ENCODE measurements at places on chromosomes 4 and X.

DNA sequence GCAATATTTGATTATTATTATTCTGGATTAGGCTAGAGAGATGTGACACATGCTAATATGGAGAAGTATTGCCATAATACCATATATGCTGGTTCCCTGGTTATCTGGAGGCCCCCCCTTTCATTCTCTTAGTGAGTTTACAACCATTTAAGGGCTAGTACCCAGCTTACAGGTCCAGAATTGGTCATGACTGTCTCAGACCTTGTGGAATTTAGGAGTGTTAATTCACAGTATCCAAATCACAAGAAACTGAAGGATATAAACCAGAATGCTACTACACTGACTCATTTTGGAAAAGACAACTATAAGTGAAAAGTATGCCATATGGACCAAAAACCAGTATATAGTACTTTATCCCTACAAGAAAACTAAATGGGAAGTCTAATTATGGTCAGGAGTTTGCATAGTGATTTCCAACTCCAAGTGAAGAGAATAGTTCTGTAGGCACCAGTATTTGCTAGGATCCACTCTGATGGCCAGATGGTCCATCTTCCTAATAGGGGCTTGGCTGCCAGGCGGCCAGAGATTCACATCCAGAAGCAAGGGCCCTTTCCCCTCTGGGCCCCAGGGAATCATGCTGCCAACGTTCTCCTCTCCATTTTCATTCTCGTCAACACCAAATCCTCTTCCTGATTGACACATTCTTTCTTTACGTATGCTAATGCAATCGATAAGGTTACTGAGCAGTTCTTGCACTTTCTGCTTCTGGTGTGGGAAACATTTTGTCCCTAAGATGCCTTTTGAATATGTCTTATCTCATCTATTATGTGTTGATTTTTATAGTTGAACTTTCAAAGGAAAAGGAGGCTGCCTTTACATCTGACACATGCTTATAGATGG, 123.6 kb downstream of the SHROOM3 start:
- DNase-seq: no peak

- no peak for DNase-seq
Measured at GRCh38 chrX:117274965-117275364, 812.2 kb upstream of the CT83 start.

GRCh38 chrX:139640259-139640658, 67.7 kb downstream of the MCF2 start:
- DNase-seq: no peak

DNA sequence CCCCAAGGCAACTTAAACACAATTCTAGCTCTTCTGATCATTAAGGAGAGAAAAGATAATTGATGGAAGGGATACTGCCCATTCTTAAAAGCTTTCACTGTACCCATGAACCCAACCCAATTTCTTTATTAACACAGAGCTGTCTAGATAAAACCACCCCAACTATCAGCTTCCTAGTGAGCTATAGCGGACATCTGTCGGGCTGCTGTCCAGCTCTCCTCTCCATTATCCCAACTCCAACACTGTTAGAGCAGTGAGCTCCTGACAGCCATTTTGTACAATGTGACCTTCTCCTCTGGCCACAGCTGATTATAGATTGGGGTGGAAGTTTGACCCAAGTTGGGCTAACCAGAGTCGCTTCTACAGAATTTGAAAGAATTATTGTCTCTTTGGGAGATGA, 66.1 kb downstream of the HADH start:
- no peak for DNase-seq

- DNase-seq: no peak
Measured at GRCh38 chr4:80226094-80226493, 28.8 kb downstream of the PRDM8 start.

GRCh38 chr4:2927696-2928075, 35.5 kb downstream of the NOP14 start:
- no peak for DNase-seq

- DNase-seq: no peak
Measured at GRCh38 chrX:79412972-79413371, 45.8 kb upstream of the ITM2A start.

DNA sequence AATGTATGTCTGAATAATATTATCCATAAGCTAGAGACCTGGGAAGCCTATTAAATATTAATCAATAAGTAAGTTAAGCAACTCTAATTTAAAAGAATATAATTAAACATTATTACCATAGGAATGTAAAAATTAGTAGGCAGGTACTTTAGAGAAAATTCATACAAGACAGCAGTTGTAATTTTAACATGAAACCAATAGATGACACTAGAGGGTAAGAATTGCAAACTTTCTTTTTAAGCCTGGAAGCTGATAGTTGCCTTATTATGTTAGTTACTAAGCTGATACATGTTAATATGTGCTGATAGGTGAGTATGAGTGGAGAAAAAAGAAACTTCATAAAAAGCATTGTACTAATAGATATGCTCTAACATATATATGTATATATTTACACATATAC, 1157.4 kb downstream of the FAM133A start:
- DNase-seq: no peak

GRCh38 chrX:131778269-131779218, 234.7 kb downstream of the OR13H1 start:
- no peak for DNase-seq

GRCh38 chrX:133640161-133641015, 225.1 kb upstream of the GPC4 start:
- DNase-seq: no peak

- DNase-seq: no peak
Measured at GRCh38 chr4:45345558-45345957, 619.2 kb upstream of the GNPDA2 start.

DNA sequence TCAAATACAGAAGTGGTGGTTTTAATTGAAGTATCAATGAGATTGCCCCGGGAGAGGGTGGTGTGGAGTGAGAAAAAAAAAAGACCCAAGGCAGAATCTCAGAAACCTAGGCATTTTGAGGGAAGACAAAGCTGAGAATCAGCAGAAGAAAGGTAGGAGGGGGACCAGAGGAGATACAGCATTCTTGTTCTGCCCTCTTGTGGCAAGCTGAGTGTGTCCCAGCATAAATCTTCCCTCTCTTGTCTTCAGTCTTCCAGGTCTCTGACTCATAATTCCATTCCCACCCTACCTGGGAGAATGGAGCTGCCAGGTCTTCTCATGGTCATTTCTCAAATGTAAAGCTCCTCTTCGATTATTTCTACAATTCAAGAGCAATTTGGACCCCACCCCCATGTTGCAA, 32.7 kb upstream of the MAGED1 start:
- no peak for DNase-seq

DNA sequence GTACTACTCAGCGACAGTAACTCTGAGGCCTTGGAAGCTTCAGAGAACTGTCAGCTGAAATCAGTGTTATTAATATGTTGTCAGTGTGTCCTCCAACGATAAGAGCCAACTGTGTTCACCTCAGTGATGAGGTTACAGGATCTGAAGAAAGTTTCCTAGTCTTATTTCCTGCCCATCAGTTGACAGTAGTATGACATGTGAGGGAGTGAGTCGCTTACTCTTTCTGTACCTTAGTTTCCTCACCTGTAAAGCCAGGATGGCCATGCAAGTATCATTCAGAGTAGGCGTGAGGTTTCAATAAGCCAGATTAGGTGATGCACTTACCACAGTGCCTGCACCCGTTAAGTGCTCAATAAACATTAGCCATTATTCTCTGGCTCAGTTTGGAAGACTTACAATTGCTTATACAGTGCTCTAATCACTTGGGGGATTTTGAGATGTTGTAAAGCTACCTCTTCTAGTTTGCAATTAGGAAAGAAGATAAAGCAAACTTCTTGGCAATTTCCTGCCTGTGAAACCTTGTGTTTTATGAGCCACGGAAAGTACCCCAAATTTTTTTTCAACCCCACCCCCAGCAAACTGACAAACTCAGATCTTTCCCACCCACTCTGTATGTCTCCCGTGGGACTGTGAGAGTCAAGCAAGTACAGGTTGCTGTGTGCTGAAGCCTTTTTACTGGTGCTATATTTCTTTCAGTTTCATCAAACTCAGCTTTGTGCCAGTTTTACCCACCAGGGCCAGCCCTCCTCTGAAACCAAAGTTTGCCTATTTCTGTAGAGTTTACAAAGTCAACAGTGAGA, 62.2 kb downstream of the ANXA3 start:
- no peak for DNase-seq

DNA sequence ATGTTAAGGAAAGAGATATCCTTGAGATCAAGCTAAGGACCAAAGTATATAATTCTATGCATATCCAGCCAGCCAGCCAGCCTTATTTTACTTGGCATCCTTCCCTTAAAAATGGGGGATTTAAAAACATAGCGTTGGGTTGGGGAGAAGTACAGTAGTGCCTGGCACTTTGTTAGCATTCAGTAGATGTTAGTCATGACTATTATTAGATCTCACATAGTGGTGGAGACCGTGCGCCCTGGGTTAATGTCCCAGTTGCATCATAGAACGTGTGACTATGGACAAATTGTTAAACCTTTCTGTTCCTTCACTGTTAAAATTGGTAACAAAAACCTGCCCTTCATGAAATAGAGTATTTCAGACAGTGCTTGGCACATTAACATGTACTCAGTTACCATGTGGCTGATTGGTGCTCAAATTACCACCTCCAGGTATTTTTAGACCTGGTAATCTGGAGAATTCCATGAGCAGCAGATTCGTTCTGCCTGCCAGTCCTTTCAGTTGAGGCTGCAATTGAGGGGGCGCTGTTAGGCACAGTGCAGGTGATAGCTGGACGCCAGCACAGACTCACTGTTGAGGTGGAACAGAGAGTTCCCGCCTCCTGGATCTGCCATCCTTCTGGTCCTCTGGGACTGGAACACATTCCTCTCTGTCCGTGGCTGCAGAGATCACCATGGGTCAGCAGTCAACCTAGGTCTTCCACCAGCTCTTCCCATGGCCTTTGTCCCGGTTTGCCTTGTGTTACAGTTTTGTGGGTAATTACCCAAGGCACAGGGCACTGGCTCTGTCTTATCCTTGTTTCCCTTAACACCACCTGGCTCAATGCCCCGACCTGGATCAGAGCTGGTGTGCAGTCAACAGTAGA, 31.7 kb downstream of the RBBP7 start:
- no peak for DNase-seq

All from epithelial cell of prostate (primary cell).